Stimulated activated CD8-positive, alpha-beta memory T cell treated with anti-CD3 and anti-CD28 coated beads, Interleukin-4, amount 100 ng/mL, for 4 hours (primary cell): ENCODE measurements at places on chromosomes 7 and 10.

DNA sequence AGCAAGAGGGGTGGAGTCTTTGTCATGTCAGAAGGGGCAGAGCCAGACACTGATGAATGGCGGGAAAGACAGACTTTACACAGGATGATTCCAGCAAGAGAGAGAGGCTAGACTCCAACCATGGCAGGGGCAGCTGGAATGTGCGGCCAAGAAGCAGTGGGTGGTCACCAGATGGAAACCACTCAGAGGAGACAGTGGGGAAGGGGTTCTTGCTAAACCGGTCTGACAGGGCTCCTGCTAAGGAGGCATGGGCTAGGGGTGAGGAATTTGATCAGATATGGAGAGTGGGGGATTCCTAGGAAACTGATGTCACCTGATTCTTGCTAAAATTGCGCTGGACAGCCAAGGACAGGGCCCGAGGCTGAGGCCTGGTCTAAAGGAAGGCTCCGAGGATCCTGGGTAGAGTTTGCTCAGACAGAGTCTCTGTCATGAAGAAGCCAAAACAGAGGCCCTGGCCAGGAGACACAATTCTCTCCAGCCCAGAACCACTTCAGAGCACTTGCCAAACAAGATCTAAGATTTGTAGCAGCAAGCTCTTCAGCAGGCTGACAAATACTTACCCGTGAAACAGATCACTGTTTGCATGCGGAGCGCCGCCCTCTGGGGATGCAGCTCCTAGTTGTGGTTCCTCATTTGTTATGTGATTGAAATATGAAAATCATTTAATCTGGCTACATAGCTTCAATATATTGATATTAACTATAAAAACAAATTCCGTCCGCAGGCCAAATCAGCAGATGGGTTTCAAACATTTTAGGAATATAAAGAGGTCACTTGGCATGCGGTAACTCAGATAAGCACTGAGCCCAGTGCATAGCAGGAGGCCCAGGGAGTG, 377.0 kb downstream of the TCERG1L start:
- no peak for DNase-seq

- no peak for DNase-seq
These were observed 7.1 kb upstream of the IL2RA start for GRCh38 chr10:6069081-6069931.

GRCh38 chr10:100291356-100291755, 4.9 kb upstream of the BLOC1S2 start:
- DNase-seq = no peak

- DNase-seq = no peak
These were observed 671.0 kb upstream of the FZD8 start for GRCh38 chr10:36313142-36313541.

DNA sequence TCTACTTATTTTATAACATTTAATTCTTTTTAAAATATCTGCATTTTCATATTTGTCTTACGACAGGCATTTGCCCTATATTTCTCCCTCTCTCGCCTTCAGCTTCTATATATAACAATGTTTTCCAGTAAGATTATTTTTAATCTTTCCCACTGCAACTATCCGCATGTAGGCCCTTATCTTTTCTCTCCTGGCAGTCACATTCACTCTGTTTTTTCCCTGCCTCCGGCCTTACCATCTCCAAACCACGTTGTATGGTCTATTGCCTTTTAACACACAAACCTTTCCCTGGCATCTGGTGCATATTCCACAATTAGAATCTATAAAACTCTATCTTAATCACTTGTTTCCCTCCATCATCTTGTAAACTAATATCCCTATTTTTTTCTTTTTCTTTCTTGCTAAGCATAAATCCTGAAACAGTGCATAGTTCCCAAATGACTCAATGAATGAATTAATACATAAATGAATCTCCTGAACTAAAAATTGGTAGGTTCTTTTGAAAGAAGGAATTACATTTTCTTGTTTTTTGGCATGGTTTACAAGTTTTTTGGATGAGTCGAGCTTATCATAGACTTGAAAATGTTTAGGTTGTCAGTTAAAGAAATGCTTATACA, 173.2 kb downstream of the SEMA3A start:
- DNase-seq = no peak

- DNase-seq = no peak
These were observed 524.4 kb downstream of the SUGCT start for GRCh38 chr7:40659231-40659630.

- DNase-seq = no peak
These were observed 705.2 kb upstream of the IGFBP3 start for GRCh38 chr7:46626261-46626660.

DNA sequence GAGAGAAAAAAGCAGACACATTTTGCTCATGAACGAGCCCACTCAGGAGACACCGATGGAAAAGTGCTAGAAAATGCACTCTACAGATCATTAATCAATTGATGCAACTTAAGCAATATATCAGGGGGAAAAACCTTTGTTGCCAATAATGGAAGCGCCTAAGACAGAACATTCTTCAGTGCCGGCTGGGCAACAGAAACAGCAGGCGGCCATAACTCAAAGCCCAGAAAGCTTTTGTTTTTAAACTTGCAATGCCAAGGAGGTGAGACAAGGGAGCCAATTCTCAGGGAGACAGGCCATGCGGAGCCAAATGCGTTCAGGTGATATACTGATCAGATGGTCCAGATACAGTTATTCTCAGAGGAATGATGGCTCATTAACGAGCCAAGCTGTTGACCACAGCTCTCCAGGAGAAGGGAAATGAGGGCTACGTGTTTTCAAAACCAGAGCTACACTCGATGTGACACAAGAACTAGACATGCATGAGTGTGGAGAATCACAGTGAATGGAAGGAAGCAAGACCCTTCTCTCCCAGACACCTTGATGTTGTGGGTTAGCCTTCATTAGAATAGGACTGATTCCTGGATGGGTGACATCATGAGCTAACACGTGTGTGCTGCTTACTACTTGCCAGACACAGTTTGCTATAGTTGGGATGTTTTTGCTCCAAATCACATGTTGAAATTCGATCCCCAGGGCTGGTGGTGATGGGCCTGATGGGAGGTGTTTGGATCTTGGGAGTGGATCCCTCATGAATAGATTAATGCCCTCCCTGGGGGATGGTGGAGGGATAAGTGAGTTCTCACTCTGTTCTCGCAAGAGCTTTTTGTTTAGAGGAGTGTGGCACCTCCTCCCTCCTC, 79.1 kb upstream of the KCNMA1 start:
- DNase-seq = no peak

DNA sequence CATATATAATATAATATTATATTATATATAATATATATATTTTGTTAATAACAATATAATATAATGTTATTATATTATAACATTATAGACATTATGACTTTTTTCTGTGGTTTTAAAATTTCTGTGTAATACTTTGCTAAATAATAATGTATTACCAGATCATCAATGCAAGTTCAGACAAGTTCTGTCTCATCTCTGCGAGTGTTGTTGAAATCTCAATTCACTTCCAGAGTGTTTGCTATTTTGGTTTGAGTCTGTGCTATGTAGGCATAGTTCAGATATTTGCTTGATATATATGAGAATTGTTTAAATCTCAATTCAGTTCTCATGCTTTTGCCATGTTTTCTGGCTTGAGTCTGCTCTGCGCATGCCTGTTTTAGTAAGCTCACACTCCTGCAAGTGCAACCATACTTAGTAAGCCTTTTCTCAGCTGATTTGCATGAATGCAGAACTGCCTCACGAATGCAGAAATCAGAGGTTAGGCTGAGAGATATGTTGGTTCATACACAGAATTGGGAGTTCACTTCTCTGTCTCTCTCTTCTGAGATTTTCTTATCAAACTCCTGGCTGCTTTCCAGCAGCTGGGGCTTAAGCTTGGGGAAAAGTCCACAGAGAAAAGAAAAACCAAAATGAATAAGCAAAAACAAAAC, 830.2 kb upstream of the SORCS1 start:
- DNase-seq = no peak

- DNase-seq = no peak
These were observed 15.4 kb downstream of the TSPAN15 start for GRCh38 chr10:69466689-69467088.

DNA sequence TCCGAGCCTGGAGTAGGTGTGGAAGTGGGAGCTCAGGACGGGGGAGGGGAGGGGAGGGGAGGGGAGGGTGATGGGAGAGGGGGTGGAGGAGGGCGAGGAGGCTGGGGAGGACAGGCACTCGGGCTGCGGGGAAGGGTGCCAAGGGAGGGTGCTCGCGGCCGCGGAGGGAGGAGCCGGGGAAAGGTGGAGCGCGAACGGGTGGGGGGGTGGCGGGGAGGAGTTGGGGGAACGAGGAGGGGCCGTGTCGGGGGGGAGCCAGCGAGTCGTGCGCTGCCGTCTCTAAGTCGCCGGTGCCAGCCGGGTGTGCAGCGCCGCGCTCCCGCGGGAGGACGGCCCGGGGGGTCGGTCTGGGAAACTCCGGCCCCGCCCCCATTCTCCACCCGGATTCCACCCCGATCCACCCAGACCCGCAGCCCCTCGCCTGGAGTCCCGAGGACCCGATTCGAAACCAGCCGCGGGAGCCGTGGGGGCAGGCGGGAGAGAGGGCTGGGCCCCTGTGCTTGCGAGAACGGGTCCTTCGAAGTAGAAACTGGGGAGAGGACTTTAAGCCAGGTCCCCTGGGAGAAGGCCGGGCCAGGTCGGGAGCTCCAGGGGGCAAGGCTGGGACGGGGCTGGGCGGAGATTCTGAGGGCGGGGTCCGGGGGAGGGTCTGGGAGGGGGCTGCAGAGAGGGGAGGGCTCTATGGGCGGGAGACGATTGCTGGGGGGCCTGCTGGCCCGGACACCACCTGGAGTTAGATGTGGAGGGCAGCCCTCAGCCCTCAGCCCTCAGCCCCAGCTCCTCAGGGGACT, at the start of gene ZNF467:
Gene ZNF467 (minus strand): TSS at position 143 of the 791 bp plus-strand sequence. CDS start 2,556 bp downstream, outside the sequence.
- DNase-seq = no peak

DNA sequence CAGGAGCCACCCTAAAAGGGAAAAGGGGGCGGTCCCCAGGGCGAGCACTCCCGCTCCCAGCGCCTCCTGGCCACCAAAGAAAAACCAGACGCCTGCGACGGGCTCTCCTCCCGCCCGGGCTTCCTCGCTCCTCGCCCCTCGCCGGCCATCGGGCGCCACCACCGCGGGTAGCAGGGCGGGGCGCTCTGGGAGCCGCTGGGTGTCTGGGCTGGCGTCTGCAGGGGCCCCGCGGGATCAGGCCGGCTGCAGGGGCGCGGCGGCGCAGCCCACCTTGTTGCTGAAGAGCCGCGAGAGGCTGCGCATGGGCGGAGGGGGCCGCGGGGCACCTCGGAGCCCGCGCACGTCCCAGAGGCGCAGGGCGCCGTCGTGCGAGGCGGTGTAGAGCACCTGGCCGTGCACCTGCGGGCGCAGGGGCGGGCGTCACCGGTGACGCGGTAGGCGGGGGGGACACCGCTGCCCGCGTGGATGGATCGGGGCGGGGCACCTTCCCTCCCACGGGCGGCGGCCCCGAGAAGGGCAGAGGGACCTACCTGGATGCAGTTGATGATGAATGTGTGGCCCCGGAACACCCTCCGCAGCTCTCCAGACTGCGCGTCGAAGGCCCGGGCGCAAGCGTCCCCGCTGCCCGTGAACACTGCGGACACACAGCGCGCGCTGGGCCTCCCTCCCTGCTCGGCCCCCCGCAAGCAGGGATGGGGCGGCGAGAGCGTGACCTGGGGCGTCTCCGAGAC, 28.3 kb downstream of the WDR86 start:
- DNase-seq = no peak

DNA sequence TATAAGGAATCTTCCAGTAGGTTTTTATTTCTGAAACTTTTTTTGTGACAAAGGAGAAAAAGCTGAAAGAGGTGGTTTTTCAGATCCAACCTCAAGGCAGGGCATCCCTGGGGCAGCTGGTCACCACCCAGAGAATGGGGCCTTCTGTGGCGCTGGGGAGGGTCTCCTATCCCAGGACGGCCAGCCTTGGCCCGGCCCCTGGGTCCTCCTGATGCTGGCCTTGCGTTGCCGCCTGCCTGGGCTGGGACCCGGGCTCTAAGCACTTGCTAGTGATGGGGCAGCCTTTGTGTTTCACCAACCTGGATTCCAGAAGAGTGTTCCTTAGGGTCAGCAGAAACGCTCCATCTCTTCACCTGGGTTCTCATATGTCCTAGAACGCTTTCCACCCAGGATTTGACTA, 16.3 kb downstream of the SHH start:
- DNase-seq = no peak

DNA sequence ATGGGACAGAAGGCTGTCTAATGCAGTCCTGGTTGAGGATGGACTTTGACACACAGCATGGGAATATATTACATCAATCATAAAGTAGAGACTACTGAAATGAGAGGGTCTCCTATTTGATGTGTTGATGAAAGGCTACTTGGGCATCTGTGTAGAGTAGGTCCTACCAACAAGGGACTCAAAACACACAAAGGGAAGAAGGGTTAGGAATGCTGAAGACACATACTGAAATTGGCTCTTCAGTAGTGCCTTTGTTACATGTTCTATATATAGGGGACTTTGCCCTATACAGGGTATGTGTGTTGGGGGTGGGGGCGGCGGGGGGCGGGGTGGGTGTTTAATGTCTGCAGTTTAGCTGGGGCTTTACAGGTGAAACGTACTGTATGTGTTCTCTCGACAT, 7.7 kb downstream of the CUL1 start:
- no peak for DNase-seq

DNA sequence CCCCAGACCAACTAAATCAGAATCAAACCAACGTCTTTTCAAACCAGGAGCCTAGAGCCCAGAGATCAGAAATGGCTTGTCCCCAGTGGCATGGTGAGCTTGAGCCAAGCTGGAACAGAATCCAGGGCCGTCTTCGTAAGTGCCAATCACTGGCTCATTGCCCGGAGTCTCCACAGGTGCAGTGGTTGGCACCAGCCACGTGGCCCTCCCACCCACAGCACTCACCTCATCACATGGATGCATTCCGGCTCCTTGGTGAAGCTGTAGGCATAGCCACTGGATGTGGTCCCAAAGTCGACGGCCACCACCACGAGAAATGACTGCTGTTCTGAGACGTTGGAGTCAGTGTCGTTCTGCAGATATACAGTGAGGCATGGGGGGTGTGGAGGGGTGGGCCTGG, 37.4 kb downstream of the HSPA12A start:
- DNase-seq = no peak

DNA sequence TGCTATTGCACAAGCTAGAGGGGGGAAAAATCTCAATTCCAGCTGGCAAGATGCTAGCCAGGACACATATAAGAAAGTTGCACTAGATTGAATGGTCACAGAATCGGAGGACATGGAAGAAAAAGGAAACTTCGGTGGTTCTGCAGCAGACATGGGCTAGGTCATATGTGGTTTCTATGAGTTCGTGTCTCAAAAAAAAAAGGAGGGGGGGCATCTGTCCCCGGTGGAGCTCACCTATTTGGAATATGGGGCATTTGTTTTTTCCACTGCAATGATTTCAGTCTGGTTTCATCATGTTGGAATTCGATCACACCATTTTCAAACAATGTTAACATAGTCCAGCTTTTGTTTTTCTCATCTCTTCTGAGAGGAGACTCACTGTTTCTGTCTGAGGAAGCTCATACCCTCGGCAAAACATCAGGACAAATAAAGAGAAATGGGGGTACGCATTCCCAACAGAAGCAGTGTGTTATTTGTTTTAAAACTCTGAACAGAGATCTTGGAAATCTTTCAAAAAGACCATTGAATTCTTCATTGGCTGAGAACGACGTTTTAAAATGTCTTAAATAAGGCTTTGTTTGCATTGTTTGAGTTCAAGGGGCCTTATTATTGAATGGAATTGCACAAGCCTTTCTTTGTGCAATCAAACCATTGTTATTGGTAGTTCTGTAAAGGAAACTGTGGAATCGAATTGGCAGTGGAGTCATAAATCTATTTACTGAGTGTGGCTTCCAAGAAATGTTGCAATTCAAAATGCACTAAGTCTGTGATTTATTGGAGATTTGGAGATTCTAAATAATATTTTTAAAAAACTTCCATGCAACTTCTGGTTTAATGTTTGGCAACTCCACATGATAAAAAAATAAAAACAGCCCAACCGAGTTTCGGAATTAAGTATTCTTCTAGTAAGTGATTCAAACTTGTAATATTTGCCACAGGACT, 173.2 kb downstream of the RTKN2 start:
- DNase-seq = no peak
